ENCODE measurements at places on chromosomes 11 and 22. TPM values are rescaled to one million over a fixed set of nuclear protein-coding genes. Genes with fewer than 3 reads are reported as not detected.

DNA sequence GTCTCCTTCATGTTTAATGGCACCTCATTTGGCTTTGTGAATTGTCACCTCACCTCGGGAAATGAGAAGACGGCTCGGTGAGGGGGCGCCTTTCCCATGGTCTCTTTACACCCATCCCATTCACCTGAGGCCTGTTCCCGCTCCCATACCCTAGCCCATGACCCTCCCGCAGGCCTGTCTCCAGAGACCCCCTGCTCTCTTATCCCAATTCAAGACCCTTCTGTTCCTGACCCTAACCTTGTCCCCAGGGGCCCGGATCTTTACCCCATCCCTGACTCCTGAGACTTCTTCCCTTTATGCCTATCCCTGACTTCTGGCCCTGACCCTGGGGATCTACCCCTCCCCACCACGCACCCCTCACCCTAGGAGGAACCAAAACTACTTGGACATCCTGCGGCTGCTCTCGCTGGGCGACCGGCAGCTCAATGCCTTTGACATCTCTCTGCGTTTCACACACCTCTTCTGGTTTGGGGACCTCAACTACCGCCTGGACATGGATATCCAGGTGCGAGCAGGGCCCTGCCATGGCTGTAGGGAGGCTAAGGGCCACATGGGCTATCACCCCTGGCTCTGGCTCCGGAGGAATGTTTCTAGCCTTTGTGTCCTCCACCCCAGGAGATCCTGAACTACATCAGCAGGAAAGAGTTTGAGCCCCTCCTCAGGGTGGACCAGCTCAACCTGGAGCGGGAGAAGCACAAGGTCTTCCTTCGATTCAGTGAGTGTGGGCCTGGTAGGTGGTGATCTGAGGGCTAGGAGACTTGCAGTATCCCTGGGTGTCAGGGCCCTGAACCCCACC lies 7.9 kb downstream of the INPPL1 start:
- DNase-seq, result no peak

DNA sequence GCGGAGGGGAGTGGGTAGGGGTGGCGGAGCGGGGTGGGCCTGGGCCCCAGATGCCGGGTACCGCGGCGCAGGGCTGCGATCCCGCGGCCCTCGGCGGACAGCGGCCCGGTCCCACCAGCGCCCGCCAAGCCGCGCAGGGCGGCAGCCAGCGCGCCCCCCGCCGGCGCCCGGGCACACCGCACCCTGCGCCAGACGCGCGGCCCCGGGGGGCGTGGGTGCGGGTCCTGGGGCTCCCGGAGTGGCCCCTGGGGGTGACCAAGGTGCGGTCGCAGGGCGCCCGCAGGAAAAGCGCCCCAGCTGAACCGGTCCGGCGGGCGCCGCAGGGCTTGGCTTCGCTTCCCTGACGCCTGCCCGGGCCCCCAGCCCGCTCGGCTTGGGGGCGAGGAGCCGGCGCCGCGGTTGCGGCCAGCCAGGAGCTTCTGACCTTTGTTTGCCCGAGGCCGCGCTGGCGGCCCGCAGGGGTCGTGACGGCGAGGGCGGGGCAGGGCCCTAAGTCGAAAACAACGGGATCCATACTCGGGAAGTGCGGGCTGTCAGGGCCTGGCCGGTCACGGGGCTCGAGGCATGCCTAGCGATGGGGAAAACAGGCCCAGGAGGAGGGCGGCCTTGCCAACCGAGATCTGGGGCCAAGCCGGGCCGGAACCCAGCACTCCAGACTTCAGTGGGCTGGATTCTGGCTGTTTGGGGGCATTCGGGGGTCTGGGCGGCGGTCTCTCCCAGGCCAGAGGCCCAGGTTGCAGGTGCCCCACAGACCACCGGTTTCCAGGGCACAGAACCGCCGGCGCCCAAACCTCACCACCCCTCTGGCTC lies 581 bp upstream of the AP5B1 start:
- DNase-seq, result no peak

- DNase-seq, result peak; percentile 1
These were observed 3.7 kb downstream of the C1QTNF6 start for GRCh38 chr22:37184380-37184755.

DNA sequence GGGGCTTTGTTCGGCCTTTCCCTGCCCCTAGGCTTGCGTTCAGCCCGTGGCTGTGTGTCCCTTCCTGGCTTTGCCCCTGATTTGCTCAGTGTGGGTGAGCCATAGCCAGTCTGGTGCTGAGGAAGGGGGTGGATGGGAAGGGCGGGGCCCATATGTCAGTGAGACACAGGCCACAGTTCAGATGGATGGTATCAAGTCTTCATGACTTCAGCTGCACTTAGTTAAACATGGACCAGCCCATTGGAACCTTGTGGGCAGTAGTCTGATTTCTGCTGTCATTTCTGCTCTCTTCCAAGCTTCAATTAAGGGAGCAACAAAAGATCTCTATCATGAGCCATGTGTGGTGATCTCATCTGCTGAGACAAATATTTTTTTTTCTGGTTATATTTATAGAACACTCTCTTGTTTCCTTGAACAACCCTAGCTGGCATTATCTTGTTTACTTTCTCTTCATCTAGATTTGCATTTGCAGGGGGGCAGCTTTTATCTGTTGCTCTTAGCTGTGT lies 21.6 kb upstream of the PEX26 start:
- DNase-seq, result no peak

GRCh38 chr22:35582218-35582860 lies 34.8 kb downstream of the MB start:
- DNase-seq, result no peak

GRCh38 chr22:39479254-39479653 lies 22.4 kb downstream of the MGAT3 start:
- DNase-seq, result no peak

DNA sequence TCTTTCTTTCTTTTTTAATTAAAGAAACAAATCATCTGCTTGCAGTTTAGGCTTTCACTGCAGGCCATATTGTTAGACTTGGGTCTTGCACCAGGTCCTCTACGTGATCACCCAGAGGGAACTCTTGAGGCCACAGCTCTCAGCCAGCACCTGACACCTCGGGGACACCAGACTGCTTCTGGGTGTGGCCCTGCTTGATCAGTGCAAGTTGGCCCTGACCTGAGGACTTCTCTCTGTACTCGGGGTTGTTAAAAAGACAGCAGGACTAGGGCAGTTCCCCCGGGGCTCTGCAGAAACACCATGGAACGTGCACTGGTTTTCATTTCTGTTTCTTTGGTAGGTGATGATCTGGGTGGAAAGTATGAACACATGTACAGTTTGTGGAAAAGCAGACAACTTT lies 51.2 kb upstream of the MYO18B start:
- DNase-seq, result no peak

ALG8 gene
- total RNA-seq, result 45.5 TPM

SCN4B gene
- total RNA-seq, result 0.72 TPM

PGR gene
- total RNA-seq, result not detected

CRYAB gene
- not detected for total RNA-seq

UQCR10 gene
- total RNA-seq, result 105 TPM

SHANK2 gene
- total RNA-seq, result not detected

NAV2 gene
- 0.36 TPM for total RNA-seq

ARHGAP20 gene
- total RNA-seq, result 0.45 TPM

ALG9 gene
- total RNA-seq, result 36.6 TPM

Data from activated CD8-positive, alpha-beta T cell treated with anti-CD3 and anti-CD28 coated beads for 36 hours (primary cell).